ENCODE measurements at places on chromosomes 6 and 20.

DNA sequence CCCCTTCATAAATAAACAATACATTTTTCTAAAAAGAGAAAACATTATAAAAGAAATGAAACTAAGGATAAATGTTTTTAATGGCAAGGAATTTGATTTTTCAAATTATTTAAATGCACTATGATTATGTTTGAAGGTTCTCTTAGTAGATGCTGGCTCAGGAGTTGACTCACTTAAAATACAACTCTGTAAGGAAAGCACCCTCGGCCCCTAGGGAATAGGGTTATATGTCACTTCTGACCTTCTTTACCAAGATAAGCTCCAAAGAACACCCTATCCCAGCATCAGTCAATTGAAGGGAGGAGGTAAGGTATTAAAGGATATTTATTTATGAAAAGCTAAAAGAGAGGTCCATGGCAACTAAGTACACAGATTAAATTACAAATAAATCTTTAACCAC lies 6.8 kb downstream of the SNAP91 start:
- DNase-seq = no peak

DNA sequence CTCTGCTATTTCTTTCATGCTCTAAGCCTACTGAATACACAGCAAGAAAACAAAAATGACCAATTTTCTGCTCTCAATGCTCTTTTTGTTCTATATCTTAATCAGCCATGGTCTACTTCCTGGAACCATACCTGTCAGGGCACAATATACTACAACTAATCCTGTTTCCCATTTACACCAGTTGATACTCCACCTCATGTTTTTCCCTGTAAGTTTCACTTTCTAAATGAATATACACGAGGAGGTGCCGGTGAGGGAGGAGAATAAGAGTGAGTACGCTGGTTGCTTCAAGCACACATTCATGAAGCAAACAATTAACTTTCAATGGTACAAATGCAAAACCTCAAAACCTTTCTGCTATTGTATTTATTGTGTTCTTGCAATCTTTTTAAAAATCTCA lies 443.1 kb upstream of the ID4 start:
- no peak for DNase-seq

GRCh38 chr6:101776919-101777350 lies 383.4 kb downstream of the GRIK2 start:
- DNase-seq = no peak

DNA sequence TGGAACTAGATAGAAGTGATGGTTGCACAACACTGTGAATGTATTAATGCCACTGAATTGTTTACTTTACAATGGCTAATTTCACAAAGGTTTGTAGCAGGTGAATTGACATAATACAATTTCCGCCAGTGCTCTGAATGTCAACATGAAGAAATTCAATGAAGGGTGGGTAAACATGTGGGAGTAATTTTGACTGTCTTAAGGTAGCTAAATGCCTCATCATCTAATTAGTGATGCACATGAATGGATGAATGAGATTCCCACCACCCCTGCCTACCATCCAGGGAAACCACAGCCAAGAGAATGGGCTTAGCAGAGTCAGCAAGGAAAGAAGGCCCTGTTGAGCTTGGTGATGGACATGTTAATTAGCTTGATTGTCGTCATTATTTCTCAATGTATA lies 275.3 kb downstream of the ALDH8A1 start:
- no peak for DNase-seq

All from gastrocnemius medialis (tissue), 4 donors.